Activated gamma-delta T cell treated with Interleukin-2 at 50 U/mL for 16 hours (primary cell): ENCODE measurements at places on chromosomes 1 and 21.

DNA sequence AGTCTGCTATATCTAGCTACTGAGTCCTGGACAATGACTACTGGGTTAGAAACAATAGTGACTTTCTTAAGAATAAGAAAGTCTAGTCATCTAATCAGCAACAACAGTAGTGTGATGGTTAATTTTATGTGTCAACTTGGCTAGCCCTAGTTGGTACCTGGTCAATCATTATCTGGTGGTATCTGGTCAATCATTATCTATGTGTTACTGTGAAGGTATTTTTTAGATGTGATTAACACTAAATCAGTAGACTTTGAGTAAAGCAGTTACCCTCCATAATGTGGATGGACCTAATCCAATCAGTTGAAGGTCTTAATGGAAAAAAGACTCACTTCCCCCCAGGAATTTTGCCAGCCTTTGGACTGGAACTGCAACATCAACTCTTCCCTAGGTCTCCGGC lies 312.6 kb downstream of the SIPA1L2 start:
- DNase-seq = no peak

DNA sequence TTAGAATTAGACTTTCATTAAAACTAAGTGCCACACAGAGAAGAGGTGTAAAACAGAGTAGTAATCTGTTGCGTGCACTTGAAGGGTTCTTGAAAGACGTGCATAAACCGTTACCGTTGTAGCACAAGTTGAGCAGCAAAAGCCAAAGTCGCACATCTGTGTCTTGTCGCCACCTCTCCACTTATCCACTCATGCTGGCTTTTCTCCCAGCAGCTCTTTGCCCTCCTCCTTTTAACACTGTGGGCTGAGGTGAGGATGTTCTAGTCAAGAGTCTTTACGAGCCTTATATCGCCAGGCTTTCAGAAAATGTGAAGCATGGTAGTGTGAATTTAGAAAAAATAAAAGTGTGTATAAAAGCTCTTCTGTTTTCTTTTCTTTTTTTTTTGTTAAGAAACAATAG lies 48.0 kb downstream of the NR5A2 start:
- no peak for DNase-seq

DNA sequence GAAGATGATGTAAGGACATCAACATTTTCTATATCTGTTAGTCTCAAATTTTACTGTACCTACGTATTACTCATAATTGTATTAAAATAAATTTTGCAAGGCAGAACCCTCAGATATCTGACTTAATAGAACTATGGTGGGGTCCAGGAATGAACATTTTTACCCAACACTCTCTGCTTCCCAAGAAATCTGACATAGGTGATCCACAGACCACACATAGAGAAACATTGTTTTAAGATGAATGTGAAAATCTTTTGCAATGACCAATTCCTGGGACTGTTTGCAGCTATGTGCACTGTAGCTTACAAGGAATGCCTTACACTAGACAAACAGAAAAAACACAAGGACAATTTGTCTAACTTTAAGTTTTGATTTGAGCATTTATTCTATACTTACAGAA lies 645.6 kb upstream of the ADGRL2 start:
- DNase-seq = no peak

GRCh38 chr1:165520646-165521045 lies 23.2 kb upstream of the LRRC52 start:
- no peak for DNase-seq

- DNase-seq = no peak
Observed at GRCh38 chr1:52679498-52679897, 18.6 kb downstream of the COA7 start.

- DNase-seq = no peak
Observed at GRCh38 chr1:47915677-47916353, 81.4 kb downstream of the TRABD2B start.

GRCh38 chr1:113248494-113248893 lies 141.8 kb upstream of the MAGI3 start:
- DNase-seq = no peak
